Subcutaneous preadipocyte (primary cell): ENCODE measurements at places on chromosomes 11 and 22. TPM values are rescaled to one million over a fixed set of nuclear protein-coding genes. Genes with fewer than 3 reads are reported as not detected.

SLC6A5 gene
- not detected in 2 replicates for total RNA-seq

TYR gene
- total RNA-seq, result not detected in 2 replicates

PGA3 gene
- 0.73 and 2.2 TPM in 2 replicates for total RNA-seq

C1QTNF4 gene
- total RNA-seq, result under 0.01 and 0.20 TPM in 2 replicates

DLG2 gene
- total RNA-seq, result 0.98 and 1.5 TPM in 2 replicates

GPHA2 gene
- not detected in 2 replicates for total RNA-seq

CPT1A gene
- total RNA-seq, result 37.5 and 48.5 TPM in 2 replicates

CHRM4 gene
- under 0.01 TPM in 1 of 2 replicates, not detected in the other for total RNA-seq

BTG4 gene
- total RNA-seq, result not detected in 2 replicates

TNKS1BP1 gene
- total RNA-seq, result 72.5 and 73.9 TPM in 2 replicates

SNX32 gene
- 1.2 and 2.9 TPM in 2 replicates for total RNA-seq

OR8H1 gene
- not detected in 2 replicates for total RNA-seq

OR52A5 gene
- total RNA-seq, result not detected in 2 replicates

MEI1 gene
- total RNA-seq, result 0.37 and 3.1 TPM in 2 replicates

VSIG10L2 gene
- total RNA-seq, result not detected in 2 replicates

OR52E8 gene
- not detected in 2 replicates for total RNA-seq

LMNTD2 gene
- under 0.01 and 0.20 TPM in 2 replicates for total RNA-seq

NRXN2 gene
- 9.2 and 17.2 TPM in 2 replicates for total RNA-seq

LYVE1 gene
- total RNA-seq, result 0.37 TPM in 1 of 2 replicates, not detected in the other

GSTT2B gene
- 0.39 and 8.5 TPM in 2 replicates for total RNA-seq

TMEM25 gene
- 0.73 and 1.2 TPM in 2 replicates for total RNA-seq

CARD18 gene
- not detected in 2 replicates for total RNA-seq

MS4A15 gene
- total RNA-seq, result not detected in 2 replicates

OR4A16 gene
- total RNA-seq, result not detected in 2 replicates

CCDC89 gene
- total RNA-seq, result 4.3 and 4.8 TPM in 2 replicates

E2F8 gene
- total RNA-seq, result 0.39 and 0.73 TPM in 2 replicates

DNAJB13 gene
- total RNA-seq, result not detected in 2 replicates

OR51B4 gene
- total RNA-seq, result not detected in 2 replicates

KMT5B gene
- total RNA-seq, result 14.7 and 17.2 TPM in 2 replicates

RASD2 gene
- not detected in 2 replicates for total RNA-seq

MS4A14 gene
- not detected in 2 replicates for total RNA-seq

OR51I1 gene
- not detected in 2 replicates for total RNA-seq

CRYBB2 gene
- not detected in 2 replicates for total RNA-seq

SOX6 gene
- under 0.01 and 0.20 TPM in 2 replicates for total RNA-seq

MS4A4A gene
- not detected in 2 replicates for total RNA-seq

CHRDL2 gene
- not detected in 2 replicates for total RNA-seq

RASSF10 gene
- total RNA-seq, result not detected in 2 replicates

LDHAL6A gene
- total RNA-seq, result not detected in 2 replicates

ZNHIT2 gene
- 12.9 and 13.1 TPM in 2 replicates for total RNA-seq

GPR137 gene
- 9.6 and 12.1 TPM in 2 replicates for total RNA-seq

RNH1 gene
- total RNA-seq, result 425 and 460 TPM in 2 replicates

LAYN gene
- total RNA-seq, result 7.7 and 10.2 TPM in 2 replicates
